Psoas muscle (tissue), 8 donors: ENCODE measurements at places on chromosomes 6 and 20. TPM values are rescaled to one million over a fixed set of nuclear protein-coding genes. Genes with fewer than 3 reads are reported as not detected.

DNA sequence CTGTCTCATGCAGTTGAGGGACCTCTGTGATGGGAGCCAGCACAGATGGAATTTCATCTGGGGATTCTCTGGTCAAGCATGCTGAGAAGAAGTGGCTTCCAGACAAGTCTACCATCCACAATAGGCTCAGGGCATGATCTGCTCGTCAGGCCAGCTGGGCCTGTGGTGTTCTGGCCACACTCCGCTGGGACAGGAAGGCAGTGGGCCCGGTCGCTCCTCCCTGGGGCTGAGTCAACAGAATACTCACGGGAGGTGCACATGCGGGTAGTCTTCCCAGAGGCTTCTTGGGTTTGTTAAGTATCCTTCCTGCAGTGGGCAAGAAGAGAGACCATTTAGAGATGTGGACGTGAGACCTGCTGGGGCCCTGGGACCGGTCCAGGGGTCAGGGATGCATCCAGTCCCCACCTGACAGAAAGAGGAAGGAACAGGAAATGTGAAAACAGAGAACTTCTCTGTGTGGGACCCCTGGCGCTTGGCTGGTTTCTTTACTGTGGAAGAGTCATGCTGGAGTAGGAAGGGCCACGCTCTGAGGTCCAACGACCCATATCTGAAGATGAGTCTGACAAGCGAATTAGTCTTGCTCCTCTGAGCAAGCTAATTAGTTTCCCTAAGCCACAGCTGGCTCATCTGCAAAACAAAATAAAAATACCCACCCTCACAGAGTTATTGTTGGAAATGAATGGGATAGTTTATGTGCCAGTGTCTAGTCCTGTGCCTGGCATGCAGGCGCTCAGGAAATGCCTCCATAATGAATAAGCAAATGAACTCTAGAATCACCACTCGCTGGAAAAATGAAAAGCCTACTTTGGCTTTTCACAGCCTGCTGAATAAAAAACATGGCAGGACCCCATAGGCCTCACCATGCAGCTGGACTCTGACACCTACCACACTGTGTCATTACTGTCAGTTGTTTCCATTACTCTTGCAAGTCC is 67.3 kb downstream of the TRAM2 start:
- DNase-seq = no peak

DNA sequence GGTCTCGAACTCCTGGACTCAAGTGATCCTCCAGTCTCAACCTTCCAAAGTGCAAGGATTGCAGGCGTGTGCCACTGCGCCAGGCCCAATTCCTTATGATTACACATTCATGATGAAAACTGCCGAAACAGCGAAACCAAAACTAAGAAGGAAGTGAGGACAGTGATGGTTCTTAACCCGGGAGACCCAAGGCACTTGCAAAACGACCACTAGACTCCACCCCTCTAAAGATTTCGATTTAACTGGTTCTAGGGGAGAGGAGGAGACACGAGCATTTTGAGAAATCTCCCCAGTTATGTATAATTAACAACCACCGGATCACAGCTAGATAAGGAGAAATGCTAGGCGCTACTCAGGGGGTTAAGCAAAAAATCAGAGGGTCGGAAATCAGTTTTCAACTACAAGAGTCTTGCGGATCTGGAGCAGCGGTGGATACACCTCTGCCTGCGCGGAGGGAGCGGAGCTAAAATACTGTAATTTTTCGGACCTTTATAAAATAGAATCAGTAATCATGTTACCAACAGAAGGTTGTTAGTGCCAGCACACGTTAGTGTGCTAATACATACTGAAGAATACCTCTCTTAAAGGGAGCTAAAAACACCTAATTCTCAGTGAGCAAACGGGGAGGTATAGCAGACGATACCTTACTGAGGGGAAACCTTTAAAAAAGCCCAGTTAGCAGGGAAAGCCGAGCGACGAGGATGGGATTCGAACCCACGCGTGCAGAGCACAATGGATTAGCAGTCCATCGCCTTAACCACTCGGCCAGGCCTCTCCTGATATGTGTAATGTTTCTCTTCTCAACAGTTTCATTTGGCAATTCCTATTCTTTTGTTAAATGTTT is 60.0 kb upstream of the BTN3A2 start:
- DNase-seq = peak; percentile 66

- no peak for DNase-seq
Observed at GRCh38 chr6:109434456-109434855, 6.0 kb downstream of the PPIL6 start.

DNA sequence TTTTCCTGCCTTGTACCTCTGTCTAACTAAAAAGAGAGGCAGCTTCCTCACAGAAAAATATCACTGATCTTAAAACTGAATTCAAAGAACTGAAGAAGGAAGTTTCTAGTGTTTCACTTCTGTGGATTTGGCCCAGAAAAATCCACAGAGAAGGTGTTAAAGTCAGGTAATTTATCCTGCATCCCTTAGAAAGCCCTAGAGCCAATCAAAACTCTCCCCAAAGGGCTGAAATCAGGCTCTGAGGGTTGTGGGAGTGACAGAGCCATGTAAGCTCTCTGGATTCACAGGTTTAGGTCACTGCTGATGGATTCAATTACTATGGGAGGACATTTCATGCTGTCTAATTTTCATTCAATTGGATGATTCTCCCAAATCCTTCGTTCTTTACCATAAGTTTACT is 152.3 kb downstream of the OR2B2 start:
- DNase-seq = no peak

DNA sequence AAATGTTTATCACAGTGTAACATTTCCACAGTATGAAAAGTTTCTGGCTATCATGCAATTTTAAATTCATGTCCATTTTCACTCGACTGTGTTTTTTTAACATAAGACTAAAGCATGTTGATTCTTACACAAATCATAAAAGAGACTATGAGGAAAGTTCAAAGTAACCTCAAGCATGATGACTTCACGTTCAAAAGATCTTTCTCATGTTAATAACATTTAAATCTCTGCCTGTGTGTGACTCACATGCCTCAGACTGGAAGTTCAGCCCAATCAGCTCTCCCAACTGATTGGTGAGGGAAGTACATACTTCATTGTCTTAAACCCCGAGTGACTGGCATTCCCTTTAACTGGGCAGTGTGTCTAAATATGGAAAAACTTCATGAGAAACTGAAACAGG is 37.4 kb downstream of the ATXN1 start:
- DNase-seq = no peak

GRCh38 chr6:30214657-30214982 is 1.4 kb upstream of the TRIM26 start:
- no peak for DNase-seq

DNA sequence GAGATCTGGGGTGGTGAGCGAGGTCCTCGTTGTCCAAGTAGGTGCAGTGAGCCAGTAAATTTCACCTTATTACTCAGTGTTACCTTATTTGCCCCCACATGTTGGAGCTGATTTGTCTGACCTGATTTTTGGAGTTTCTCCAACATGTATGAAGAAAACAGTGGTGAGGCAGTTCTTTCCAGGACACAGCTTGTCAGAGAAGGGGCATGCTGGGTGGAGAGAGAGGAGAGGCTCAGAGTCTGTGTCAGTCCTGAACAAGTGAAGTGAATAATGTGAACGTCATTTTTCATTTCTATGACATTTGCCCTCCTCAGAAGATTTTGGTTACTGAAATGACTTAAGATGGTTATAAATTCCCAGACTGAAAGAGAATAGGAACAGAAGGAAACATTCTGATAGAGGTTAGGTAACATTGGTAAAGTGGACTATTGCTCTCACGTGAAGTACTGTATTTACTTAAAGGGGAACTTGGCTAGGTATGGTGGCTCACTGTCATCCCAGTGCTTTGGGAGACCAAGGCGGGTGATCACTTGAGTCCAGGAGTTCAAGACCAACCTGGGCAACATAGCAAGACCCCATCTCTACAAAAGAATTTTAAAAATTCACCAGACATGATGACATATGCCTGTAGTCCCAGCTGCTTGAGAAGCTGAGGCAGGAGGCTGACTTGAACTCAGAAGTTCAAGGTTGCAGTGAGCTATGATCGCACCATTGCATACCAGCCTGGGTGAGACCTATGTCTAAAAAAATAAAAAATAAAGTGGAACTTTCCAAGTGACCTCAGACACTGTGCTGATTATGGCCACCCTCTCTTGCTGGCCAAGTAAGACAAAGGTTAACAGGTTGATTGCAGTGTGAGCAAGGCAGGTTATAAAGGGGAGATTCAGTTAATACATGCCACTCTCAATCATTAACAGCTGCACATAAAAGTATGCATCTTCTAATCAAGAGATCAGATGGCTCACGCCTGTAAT is 184.3 kb downstream of the EDN1 start:
- no peak for DNase-seq

DNA sequence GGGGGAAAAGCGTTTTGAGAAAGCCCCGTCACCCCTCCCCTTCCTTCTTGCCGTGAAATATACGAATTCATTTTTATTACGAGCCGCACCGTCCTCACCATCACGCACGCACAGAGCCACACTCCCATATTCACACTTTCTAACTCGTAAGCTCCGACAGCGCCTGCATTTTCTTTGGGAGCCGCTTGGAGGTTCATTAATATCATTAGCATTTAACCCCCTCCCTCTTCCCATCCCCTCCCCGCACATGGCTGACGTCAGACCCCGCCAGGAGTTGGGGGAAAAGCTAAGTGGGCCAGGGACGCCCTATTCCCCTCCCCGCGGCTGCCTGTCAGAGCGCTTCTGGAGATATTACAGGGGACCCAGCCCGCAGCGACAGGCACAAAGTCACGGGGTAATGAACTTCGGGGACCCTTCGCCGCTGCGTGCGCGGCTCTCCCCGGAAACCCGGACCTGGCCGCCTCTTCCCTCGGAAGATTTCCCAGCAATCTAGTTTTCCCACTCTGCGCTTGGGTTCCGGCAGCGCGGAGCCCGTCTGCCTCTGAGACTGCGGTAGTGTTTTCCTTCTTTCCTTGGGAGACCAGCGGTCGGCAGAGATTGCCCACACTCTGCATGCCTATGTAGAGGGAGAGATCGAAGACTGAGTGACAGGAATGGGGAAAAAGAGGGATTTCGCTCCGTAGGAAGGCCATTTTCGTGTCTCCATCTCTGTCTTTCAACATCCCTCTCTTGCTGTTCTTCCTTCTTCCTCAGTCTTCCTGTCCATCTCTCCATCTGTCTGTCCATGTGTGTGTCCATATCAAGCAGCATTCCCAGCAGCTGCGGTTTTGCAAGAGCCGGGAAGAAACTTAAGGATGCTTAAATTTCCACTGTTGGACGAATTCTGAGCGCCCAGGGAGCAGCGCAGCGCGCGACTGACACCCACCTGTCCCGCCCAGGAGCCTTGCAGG is at the start of gene NR2E1:
Gene NR2E1 (plus strand): TSS at position 309 of the 950 bp plus-strand sequence. CDS start 744 bp downstream, outside the sequence.
- no peak for DNase-seq

GRCh38 chr6:79040083-79040482 is 38.0 kb downstream of the PHIP start:
- DNase-seq = no peak

GRCh38 chr6:101226677-101227135 is 166.8 kb upstream of the GRIK2 start:
- no peak for DNase-seq

- no peak for DNase-seq
Observed at GRCh38 chr6:16318538-16318937, 80.2 kb downstream of the GMPR start.

DNA sequence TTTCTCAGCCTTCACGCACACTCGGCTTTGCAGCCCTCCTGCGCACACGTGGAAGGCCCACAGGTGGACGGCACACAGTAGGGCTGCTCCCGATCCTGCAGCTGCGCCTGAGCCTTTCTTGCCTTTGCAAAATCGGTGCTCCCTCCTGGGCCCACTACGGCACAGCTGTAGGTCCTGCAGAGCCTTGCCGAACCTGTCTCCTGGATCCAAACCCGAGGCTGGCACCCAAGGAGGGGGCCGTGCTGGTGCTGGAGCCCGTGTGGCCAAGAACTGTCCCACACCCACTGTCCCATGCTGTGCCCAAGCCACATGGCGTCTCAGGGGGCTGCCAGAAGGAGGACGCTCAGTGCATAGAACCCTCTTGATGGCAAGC is 227.4 kb downstream of the TTLL2 start:
- DNase-seq = no peak

GRCh38 chr6:12022953-12023388 is 10.9 kb downstream of the HIVEP1 start:
- no peak for DNase-seq

DNA sequence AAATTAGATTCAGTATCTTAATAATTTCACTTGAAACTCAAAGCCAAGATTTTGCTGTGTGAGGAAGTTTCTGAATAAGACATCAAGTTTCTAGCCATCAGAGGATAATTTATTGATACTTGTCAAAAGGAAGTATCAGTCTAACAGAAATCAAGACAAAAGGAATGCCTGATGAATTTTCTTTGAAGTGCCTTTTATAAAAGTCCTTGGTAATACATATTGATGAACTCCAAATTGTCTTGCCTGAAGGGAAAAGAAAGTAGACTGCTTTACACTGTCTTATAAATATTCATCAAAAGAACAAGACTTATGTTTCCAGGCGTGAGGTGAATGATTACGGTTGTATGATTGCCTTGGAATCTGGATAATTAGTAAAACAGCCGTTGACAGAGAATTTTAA is 986.0 kb upstream of the MAP3K7 start:
- DNase-seq = no peak

DNA sequence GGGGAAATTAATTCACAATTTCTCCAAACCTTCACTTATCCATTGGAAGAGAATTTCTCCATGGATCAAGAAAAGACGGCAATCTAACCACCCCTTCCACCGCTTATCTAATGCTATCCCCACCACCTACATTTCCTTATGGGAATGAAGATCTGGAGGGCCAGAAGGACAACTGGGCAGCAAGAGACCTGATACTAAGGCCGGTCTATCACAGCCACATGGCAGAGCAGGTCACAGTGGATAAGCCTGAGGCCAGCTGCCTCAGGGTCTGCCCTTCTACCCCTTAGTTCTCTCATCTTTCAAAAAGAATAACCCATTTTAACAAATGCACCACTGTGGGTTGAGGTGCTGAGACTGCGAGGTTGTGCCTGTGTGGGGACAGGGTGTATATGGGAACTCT is 37.1 kb downstream of the MAN1A1 start:
- no peak for DNase-seq

GRCh38 chr6:142822842-142823241 is 122.1 kb downstream of the HIVEP2 start:
- DNase-seq = peak; percentile 50

DNA sequence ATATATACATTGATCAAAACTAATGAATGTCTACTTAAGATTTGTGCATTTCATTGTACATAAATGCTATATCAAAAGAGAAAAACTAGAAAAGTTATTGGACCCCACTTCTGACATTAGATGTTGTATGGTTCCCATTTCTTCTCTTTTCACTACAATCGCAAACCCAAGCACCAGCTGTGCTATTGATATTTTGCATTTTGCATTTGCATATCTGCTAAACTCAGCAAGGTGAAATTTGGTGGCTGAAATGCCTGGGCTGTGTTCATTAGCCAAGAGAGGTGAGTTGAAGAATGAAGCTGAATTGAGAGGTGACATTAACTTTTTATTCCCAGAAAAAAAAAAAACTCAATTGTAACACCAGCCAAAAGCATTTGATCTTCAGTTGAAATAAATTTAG is 232.1 kb upstream of the TENT5A start:
- DNase-seq = no peak

GRM4 gene
- 0.39 TPM for total RNA-seq

MYB gene
- total RNA-seq = not detected

SFT2D1 gene
- total RNA-seq = 14.8 TPM

SOX18 gene
- total RNA-seq = 23.6 TPM

PRR18 gene
- not detected for total RNA-seq

ELOVL2 gene
- 0.36 TPM for total RNA-seq

DNAH8 gene
- total RNA-seq = 0.02 TPM

ATP6V1G2 gene
- total RNA-seq = 0.69 TPM

PSMB1 gene
- total RNA-seq = 157 TPM
